T-helper 9 cell (primary cell): ENCODE measurements at places on chromosomes 2 and 18.

DNA sequence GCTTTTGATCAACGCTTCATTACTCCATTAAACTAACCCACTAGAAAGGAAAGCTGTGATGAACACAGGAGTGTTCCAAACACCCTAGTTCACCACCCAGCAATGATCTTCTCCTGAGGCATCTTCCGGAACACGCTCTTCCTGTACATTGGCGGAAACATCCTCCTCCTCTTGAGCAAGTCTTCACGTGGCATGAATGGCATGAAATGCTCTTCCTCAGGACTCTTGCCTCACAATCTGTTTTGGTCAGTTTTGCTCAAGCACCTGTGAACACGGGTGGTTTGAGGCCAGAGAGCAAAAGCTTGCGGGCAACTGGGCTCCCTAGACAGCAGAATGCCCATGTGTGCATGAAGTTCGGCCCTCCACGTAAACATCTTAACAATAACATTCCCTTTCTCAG is 734.2 kb upstream of the SALL3 start:
- no peak for DNase-seq

GRCh38 chr18:62420151-62420512 is 95.0 kb downstream of the TNFRSF11A start:
- no peak for DNase-seq

GRCh38 chr2:197280015-197280702 is 30.4 kb downstream of the ANKRD44 start:
- DNase-seq = no peak

DNA sequence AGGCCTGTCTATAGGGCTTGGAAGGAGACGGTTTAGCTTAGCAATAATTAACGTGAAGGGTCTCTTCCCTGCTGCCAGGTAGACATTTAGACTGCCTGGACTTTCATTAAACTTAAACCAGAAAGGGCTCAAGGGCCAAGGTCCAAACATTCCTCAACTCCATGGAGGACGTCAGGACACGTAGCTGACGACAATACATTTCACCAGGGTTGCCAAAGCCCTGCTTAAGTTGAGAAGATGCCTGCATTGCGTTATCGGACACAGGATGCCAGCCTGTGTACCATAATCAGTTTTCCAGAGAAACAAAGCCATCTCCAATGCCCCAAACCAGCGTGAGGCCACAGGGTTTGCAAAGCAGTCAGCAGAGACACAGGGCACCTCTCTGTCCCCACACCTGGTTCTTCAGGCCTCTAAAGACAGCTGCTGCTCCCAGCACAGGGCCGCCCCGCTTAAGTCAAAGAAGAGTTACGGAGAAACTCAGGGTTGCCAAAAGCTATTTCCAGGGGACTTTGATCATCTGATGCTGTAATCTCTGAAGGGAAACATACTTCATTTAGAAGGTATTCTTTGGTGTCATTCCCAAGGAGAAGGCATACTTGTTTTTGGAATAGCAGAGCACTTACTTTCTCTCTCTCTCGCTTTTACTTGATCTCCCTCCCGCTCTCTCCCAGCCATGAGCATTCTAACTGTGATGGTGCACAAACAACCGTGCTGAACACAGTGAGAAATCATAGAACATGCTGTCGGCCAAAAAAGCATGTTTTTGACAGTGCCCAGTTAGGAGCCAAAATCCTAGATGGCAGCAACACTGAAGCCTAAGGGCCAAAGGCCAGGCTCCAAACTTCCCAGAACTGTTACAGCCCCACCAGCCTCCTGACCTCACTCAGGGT is 46.0 kb downstream of the TTC32 start:
- no peak for DNase-seq

GRCh38 chr2:157259960-157260359 is 2.5 kb downstream of the GALNT5 start:
- no peak for DNase-seq

- DNase-seq = no peak
These were observed 48.2 kb downstream of the SLC66A3 start for GRCh38 chr2:11203480-11203879.

GRCh38 chr2:29113891-29114321 is 1.3 kb upstream of the CLIP4 start:
- DNase-seq = no peak

- no peak for DNase-seq
These were observed 88.6 kb downstream of the ACVR1C start for GRCh38 chr2:157540102-157540501.

DNA sequence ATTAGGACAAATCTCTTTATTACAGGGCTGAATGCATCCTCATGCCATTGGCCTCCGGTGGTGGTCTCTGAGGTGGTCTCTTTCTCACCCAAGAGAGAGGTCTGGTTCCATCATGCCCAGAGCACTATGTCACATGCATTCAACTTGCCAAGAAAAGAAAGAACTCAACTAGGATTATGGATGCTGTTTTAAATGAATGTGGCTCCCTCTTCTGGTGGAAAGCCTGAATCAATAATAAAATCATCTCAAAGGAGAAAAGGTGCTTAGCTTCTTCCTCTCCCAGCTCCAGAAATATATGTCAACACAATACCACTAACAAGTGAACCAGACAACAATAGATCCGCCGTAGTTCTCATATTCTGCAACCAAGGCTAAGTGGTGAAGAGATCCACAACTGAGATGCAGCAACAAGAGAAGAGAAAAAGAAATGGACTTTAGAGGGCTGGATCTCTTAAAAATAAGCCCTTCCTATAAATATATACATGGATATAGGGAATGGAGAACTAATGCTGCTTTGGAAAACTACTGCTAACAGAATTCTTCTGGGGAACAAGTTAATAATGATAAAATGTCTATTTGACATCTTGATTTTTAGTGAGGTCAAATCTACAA is 396.8 kb downstream of the NCKAP5 start:
- no peak for DNase-seq

DNA sequence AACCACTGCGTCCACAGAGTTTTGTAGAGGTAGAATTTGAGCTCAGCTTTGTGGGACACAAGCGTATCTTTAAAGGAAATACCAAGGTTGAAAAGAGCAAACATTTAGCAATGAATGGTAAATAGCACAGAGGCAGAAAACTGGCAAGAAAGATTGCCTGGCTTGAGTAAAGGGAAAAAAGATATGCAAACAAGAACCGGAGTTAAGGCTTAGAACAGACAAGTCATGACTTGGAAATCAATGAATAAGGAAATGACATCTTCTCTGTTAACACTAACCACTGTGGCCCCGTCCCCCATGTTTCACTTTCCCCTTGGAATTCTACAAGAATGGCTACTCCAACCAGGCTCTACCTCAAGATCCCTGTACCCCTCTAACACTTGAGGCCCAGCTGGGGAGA is 3.8 kb downstream of the STAM2 start:
- no peak for DNase-seq

GRCh38 chr2:122019724-122020123 is 264.3 kb downstream of the TSN start:
- DNase-seq = no peak

GRCh38 chr2:64678771-64679590 is 25.3 kb upstream of the SERTAD2 start:
- no peak for DNase-seq

DNA sequence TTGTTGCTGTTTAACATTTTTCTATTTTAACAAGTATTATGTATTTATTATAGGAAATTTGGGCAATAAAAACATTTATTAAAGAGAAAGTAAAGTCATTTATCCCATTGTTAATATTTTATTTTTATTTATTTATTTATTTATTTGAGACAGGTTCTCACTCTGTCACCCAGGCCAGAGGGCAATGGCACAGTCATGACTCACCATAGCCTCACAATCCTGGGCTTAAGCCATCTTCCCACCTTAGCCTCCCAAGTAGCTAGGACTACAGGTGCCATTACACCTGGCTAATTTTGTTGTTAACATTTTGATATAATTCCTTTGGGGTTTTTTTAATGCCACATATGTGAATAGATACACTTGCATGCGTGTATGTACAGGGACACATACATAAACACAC is 165.9 kb upstream of the STON1 start:
- DNase-seq = no peak

DNA sequence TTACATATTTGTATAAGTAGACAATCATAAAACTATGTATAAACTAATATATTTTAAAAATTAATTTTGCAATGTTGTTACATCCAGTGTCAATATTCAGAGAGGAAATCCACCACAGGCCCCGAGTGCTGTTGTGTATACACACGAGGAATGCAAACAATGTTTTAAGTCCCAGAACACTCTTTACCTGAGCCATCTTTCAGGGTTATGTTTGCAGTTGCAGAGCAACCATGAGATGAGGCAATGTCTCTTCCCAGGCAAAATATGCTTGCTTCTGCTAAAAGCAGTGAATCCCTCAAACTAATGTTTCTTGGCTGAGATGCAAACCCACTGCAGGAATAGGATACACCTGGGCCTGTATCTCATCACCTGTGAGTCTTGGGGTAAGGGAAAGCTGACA is 91.3 kb downstream of the ASXL2 start:
- no peak for DNase-seq

DNA sequence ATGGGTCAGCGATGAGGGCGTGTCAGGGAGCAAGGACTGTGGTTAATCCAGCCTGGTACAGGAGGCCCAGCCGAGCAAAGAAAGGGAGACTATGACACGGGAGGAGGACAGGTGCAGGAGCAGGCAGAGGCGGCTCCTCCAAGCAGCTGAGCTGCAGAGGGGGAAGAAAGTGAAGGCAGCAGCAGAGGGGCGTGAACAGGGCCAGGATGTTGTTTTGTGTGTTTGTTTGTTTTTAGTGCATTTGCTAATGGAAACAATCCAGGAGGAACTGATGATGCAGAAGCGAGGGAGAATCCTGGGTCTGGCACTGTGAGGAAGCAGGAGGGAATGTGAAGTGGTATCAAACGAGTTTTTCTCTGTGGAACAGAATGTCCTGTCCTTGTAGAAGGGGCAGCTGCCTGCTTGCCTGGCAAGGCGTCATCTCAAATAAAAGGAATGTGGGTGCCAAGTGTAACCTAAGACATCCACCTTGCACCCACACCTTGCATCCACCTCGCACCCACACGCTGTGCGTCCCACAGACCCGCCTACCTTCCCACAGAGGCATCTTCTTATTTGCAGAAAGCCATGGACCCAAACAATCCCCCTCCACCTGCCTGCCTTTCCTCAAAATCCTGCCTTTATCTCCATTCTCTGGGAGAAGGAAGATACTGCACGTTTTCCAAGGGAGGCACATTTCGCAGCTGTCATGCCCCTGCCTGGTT is 134.8 kb downstream of the SH3BP4 start:
- DNase-seq = no peak

GRCh38 chr2:88859461-88859860 is 168.0 kb downstream of the RPIA start:
- no peak for DNase-seq

- no peak for DNase-seq
These were observed 40.4 kb upstream of the ID2 start for GRCh38 chr2:8641301-8641965.

- DNase-seq = no peak
These were observed 92.7 kb downstream of the XRCC5 start for GRCh38 chr2:216201692-216202306.

- no peak for DNase-seq
These were observed 84.9 kb upstream of the ST8SIA3 start for GRCh38 chr18:57267368-57267925.

DNA sequence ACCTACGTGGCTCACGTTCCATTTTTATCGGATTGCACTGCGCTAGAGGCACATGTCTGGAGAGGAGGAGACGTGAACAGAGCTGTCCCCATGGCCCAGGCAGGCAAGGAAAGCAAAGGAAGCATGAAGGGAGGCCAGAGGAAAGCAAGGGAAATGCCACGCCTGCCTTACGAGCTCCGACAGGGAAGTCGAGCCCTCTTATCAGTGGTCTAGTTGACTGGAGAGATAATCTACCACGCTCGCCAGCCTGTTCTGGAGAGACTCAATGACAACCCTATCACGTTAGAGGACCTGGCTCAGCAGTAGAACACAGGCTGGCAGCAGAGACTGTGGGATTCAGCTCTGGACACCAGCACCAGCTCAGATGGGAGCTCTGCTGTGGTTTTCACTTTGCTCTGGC is 202.6 kb upstream of the ID2 start:
- DNase-seq = no peak

DNA sequence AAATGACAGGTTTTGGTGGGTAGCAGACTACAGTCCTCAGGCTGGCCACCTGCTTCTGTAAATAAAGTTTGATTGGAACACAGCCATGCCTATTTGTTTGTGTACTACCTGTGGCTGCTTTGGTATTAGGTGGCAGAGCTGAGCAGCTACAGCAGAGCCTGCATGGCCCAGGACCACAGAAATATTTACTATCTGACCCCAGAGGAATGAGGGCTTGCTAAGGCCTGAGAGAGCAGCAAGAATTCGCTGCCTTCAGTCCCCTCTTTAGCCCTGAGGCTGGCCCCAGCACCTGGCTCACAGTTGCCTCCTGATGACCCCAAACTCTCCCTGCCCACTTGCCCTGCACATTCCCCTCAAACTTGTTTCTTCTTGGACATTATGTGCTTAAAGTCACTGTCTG is 32.5 kb downstream of the POLR1A start:
- DNase-seq = no peak

- no peak for DNase-seq
These were observed 19.4 kb upstream of the NMUR1 start for GRCh38 chr2:231549446-231550239.

DNA sequence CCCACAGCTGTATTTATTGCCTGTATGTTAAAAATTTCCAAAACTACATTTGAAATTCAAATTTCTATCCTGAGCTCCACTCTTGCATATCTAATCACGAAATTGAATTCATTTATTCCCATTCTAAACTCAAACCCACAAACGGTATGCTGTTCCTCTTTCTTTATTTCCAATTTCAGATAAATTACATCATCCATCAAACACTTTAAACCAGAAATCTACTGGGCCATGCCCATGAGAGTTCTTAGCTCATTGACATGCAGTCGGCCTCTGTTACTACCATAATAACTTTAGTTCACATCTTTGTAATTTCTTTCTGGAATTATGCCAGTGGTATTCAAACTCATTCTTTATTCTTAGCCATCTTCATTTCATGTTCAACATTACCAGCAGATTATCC is 100.3 kb downstream of the COL3A1 start:
- DNase-seq = no peak

DNA sequence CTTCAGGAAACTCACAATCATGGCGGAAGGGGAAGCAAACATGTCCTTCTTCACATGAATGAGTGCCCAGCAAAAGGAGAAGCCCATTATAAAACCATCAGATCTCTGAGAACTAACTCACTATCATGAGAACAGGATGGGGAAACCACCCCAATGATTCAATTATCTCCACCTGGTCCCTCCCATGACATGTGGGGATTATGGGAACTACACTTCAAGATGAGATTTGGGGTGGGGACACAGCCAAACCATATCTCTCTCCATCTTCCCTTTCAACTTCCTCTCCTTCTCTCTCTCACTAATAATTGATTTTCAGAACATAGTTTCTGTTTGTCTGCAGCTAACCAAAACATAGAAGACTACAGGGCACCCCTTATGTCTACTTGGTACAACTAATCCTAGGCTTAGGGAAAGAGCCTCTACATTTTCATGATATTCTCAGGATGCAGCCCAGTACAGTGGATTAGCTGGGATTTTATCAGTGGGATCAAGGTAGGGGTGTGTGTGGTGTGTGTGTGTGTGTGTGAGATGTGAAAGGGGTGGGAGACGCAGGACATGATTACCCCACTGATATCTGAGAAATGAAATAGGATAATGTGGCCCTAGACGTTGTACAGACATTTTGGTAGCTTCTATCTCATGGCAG is 2.8 kb upstream of the ATF2 start:
- no peak for DNase-seq
